ENCODE measurements at places on chromosomes 7 and 10. TPM values are rescaled to one million over a fixed set of nuclear protein-coding genes. Genes with fewer than 3 reads are reported as not detected.
A peak's percentile ranks its signal among the peaks of the same experiment; 100 is the strongest.

The FFAR4 gene
- not detected for total RNA-seq

DNA sequence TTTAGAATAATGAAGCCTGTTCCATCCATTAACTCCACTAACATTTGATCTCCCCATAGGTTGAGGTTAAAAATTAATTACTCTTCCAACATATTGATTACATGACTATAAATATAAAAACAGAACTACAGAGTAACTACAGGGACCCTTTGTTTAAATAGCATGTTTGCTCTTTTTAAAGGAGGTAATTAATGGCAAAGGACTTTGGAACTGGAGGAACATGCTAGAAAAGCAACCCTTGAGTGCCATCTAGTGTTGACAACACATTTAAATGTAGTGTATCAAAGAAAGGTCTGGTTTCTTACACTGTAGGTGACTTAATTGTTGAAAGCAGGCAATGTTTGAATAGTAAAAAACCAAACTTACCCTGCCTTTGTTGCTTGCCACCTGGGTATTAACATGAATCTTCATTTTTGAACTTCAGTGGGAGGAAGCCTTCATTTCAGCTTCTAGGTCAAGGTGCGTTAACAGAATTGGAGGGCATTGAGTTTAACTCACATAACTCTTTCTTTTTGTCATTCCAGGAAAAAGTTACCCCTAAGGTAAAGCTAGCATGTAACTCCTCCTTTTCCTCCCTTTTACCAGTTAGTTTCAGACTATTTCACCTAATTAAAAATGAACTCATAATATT is 52.6 kb upstream of the CAPZA2 start:
- DNase-seq, result no peak
- H3K27me3 ChIP-seq, result no peaks in the 10 kb centered on the region
- H3K4me3 ChIP-seq, result no peak overlapping the region
- H3K27ac ChIP-seq, result no peak overlapping the region
- H3K4me1 ChIP-seq, result no peaks in the 10 kb centered on the region

The HOXA6 gene
- 0.81 TPM for total RNA-seq

- H3K27ac ChIP-seq, result no peak overlapping the region
- no peaks in the 10 kb centered on the region for H3K36me3 ChIP-seq
- no peak for DNase-seq
- H3K4me3 ChIP-seq, result no peak overlapping the region
Observed at GRCh38 chr7:100400656-100401055, 27.4 kb downstream of the PILRA start.

GRCh38 chr7:158280448-158281144 is 307.0 kb downstream of the PTPRN2 start:
- no peak overlapping the region for H3K4me3 ChIP-seq
- DNase-seq, result peak; percentile 54

The ACSM6 gene
- total RNA-seq, result not detected

DNA sequence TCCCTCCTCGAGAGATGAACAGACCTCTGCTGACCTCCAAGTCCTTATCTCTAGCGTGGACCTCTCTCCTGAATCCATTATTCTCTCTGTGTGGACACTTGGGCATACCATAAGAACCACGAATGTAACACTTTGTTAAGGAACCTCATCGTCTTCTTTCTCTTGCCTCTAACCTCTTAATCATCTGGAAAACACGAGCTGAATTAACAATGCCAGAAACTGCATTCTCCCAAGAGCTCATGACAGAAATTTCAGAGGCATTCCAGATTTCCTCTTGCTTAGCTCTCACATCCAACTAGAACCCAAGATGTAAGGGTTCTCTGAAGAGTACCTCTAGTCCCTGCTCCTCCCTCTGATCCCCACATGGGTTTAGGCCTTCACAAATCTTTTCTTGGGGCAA is 101.5 kb downstream of the TRIL start:
- peaks cover 60% of the 10 kb centered on the region for H3K27me3 ChIP-seq
- H3K4me3 ChIP-seq, result no peak overlapping the region
- no peaks in the 10 kb centered on the region for H3K36me3 ChIP-seq
- no peak overlapping the region for H3K27ac ChIP-seq

DNA sequence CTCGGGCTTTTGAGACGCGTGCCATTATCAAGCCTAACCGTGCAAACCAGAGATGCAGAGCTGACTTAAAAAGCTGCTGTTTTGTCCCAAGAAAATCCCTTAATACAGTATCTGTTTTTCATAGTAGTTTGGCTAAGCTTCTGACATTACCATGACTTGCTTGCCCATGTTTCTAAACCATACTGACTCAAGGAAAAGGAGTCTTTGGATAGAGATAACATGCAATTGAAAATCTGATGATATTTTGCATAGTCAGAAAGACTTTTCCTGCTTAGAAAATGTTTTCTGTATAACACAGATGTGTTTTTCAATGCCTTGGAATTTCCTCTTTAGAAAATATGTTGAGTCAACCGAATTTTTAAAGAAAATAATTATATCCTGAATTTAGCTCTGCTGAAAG is 21.5 kb upstream of the AKR1E2 start:
- H3K27ac ChIP-seq, result no peak overlapping the region
- H3K27me3 ChIP-seq, result peaks cover 11% of the 10 kb centered on the region
- H3K4me3 ChIP-seq, result no peak overlapping the region
- no peaks in the 10 kb centered on the region for H3K4me1 ChIP-seq
- H3K36me3 ChIP-seq, result no peaks in the 10 kb centered on the region

DNA sequence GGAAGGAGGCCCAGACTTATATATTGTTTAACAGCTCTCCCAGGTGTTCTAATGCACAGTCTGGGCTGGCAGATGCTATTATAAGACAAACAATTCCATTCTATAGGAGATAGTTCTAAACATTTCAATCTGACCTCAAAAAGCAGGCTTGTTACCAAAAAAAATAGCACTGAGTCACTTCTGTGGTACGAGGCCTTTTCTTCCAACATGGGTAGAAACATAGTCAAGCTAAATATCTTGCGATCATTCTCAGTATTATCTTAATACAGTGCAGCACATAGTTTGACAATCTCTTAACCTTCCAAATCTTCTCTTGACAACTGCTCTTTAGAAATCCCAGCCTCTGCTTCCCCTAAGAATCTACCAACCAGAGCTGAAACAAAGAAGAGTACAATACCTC is 46.6 kb upstream of the MKX start:
- no peaks in the 10 kb centered on the region for H3K4me1 ChIP-seq
- DNase-seq, result no peak
- H3K27me3 ChIP-seq, result peaks cover 18% of the 10 kb centered on the region
- H3K36me3 ChIP-seq, result no peaks in the 10 kb centered on the region
- no peak overlapping the region for H3K4me3 ChIP-seq

- peak overlapping the region; percentile 58 for H3K27ac ChIP-seq
- H3K27me3 ChIP-seq, result no peaks in the 10 kb centered on the region
- DNase-seq, result no peak
- no peak overlapping the region for H3K4me3 ChIP-seq
- peaks cover 39% of the 10 kb centered on the region for H3K4me1 ChIP-seq
Observed at GRCh38 chr10:6592080-6592479, 12.0 kb upstream of the PRKCQ start.

DNA sequence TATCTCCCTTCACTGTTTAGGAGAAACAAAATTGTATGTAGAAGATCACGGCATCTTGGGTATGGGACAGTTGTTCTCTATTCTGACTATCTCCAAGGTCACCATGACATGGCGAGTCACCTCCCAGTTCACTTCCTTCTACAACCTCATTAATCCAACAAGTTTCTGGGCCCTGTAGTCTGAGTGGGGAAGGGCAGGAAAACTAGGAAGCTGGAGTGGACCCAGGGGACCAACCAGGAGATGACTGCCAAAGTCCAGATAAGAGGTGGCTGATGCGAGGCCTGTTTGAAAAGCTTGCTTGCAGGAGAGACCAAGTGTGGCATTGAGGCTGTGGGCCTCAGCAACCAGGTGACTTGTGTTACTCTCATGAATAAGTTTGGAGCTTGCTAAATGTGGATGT is 584.9 kb downstream of the TNS3 start:
- H3K4me3 ChIP-seq, result no peak overlapping the region
- no peaks in the 10 kb centered on the region for H3K36me3 ChIP-seq
- no peaks in the 10 kb centered on the region for H3K4me1 ChIP-seq
- H3K27me3 ChIP-seq, result no peaks in the 10 kb centered on the region
- H3K27ac ChIP-seq, result no peak overlapping the region

The SFTPA1 gene
- total RNA-seq, result not detected

The LBX1 gene
- total RNA-seq, result not detected

The OR2A7 gene
- total RNA-seq, result not detected

DNA sequence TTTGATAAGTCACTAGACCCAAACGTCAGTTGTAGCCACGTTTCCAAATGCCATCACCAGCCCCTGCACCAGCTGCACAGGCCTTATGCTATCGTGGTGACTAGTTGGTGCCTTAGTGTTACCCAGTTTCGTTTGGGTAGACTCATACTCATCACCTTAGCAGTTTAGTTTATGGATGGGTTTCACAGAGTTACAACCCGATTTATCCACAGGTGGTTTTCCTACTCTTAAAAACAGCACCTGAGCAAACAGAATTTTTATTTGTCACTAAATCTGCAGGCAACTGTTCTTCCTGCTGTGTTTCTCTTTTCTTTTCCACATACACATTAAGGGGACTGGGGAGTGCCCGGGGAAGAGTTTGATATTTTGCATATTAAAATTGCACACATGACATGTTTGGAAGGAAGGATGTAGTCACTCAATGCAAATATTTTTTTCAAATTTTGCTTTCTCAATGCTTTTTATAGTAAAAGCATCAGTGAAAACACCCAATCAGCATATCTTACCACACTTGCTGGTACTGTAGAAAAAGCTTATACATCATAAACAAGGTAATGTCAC is 41.6 kb downstream of the PDSS1 start:
- no peaks in the 10 kb centered on the region for H3K27me3 ChIP-seq
- H3K27ac ChIP-seq, result peak overlapping the region; percentile 96
- no peak for DNase-seq
- peak overlapping the region; percentile 80 for H3K4me3 ChIP-seq

GRCh38 chr10:75470901-75471300 is 39.5 kb downstream of the LRMDA start:
- peaks cover 10% of the 10 kb centered on the region for H3K27me3 ChIP-seq
- peaks cover 7% of the 10 kb centered on the region for H3K4me1 ChIP-seq
- H3K27ac ChIP-seq, result no peak overlapping the region
- no peak overlapping the region for H3K4me3 ChIP-seq
- H3K36me3 ChIP-seq, result no peaks in the 10 kb centered on the region
- DNase-seq, result no peak

DNA sequence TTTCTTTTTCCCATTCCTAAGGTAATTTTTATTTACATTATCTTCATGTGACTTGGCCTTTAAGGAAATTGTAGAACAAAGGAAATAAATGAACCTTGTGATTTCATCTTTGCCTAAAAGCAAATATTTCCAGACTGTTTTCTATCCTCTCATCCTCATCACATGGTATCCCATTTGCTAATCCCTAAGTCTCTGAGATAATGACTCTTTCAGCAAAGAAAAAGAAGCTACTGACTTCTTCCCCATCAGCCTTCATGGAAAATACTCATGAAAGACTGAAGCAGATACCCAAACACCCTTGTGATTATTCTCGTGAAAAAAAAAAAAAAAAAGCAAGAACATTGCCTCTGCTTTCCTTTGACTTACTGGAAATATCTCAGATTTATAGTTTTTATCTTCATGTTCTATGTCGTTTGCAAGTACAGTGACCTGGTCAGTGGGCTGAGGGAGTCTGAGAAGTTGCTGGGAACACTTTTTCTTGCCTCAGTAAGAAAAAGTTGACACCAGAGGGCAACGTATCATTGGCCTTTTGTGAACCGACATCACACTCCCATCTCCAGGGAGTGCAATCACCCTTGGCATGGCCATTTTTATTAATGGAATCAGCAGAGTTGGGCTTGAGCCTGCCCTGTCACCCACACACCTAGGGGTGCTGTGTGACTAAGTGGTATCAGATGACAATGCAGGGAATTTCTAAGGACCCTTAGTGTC is 246.0 kb upstream of the KMT2E start:
- no peaks in the 10 kb centered on the region for H3K36me3 ChIP-seq
- DNase-seq, result no peak
- H3K27me3 ChIP-seq, result peaks cover 34% of the 10 kb centered on the region
- H3K4me3 ChIP-seq, result no peak overlapping the region

The FAM25C gene
- total RNA-seq, result not detected

- no peaks in the 10 kb centered on the region for H3K36me3 ChIP-seq
- H3K4me1 ChIP-seq, result peaks cover 4% of the 10 kb centered on the region
- peaks cover 25% of the 10 kb centered on the region for H3K27me3 ChIP-seq
- no peak overlapping the region for H3K4me3 ChIP-seq
Observed at GRCh38 chr7:134574322-134574721, 25.4 kb downstream of the AKR1B15 start.

Data from natural killer cell treated with Interleukin-12 subunit alpha and Interleukin-12 subunit beta and Interleukin-15 and Interleukin-18, amount 100 ng/mL, for 72 hours (primary cell).